ENCODE measurements at places on chromosomes 5 and 9.

DNA sequence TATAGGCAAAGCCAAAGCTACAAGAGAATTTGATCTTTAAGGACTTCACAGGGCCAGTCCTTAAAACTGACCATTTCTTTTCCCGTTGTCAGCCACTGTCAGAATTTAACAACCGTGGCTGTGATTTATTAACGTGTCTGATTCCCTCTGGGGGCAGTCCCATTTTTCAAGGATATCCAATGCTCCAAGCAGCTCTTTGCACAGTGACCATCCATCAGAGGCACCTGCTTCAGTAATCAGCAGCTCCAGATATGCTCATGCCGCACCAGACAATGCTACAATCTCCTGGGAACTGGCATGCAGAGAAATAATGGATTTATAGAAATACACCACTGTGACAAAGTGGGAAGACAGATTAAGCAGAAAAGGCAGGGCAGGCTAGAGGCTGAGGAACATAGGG lies 163.3 kb upstream of the PPP1R2B start:
- DNase-seq: no peak

DNA sequence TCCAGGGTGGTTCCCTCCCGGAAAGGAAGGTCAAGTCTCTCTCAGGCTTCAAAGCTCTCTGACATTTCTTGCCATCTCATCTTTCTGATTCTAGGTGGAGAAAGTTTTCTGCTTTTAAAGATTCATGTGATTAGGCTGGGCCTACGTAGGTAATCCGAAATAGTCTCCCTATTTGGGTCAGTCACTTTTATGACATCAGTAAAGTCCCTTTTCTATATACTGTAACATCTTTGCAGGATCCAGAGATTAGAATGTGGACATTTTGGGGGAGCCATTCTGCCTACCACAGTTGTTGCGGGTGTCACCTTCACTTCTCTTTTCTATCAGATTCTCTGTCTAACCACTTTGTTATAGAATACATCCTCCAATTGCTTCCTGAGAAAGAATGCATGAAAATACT lies 1.9 kb upstream of the RNF180 start:
- DNase-seq: no peak

- no peak for DNase-seq
Observed at GRCh38 chr9:137126786-137127185, 12.2 kb upstream of the GRIN1 start.

DNA sequence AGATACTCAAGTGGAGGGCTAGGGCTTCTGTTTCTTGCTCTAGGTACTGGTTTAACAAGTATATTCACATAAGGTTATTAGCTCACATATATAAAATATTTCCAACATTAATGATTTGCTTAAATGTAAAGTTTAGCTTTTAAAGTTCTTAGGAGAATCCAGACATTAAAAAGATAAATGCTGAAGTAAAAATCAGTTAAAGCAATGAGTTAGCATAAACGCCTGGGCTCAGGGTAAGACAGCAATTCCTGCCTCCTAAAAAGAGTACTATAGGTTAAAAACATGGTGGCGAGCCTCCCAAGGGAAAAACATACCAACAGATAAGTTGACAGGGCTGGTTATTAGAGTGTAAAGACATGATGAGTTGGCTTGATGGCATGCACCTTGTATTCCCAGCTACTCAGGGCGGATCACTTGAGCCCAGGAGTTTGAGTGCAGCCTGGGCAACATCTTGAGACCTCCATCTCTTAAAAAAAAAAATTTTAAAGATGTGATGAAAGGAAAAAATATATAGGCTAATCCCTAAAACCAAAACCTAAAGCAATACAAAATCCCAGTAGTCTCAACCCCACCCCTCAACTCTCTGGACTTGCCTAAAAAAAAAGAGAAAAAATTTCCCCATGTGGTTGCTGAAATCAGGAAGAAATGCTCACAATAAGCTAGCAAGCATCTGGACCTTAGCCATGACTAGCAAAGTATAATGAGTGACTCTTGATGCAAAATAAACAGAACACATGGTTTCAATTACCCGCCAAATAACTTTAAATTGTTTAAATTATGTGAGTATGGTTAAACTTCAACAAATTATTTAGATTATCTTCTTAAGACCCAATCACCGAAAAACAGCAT lies 3.6 kb downstream of the GOLPH3 start:
- peak; percentile 69 for DNase-seq
